Activated naive CD4-positive, alpha-beta T cell (primary cell): ENCODE measurements at places on chromosomes 3 and 15.

- DNase-seq = no peak
Observed at GRCh38 chr3:109643590-109643989, 306.2 kb upstream of the DPPA4 start.

DNA sequence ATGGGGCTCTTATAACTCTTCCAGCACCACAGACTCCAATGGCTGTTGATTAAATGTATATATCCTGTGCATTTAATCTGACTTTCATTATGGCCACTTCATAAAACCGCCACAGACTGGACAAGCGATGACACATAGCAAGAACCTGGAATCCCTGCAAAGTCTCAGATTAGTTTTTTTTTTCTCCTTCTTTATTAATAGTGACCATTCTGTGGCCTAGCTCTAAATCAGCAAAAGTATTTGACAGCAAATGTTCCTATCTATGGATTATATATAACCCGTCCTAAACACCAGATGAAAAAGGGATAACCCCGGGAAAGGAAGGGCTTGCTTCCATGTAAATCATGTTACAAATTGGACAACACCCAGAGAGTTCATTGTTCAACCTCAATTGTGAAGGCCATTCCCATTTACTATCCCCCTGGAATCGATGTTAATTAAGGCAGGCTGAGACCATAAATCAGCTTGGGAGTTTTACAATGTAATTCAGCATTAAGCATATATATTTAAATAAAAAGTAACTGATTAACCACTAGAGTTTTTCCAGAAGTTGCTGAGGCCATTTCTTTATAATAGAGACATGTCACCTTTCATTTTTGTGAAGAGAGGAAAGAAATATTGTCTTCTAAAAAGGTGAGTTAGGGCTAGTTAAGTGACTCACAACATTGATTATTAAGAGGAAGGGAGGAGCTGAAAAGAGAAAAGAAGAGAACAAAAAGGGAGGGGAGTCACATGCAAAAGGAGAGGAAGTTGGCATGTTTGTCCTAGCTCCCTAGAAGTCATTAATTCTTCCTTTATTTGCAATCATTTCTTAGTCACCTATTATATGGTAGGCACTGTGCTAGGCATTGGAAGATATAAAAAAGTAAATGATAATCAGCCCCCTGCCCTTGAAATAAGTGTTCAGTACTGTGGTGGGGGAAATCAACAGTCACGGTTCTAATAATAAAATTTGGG lies 26.2 kb downstream of the ALDH1A2 start:
- no peak for DNase-seq

DNA sequence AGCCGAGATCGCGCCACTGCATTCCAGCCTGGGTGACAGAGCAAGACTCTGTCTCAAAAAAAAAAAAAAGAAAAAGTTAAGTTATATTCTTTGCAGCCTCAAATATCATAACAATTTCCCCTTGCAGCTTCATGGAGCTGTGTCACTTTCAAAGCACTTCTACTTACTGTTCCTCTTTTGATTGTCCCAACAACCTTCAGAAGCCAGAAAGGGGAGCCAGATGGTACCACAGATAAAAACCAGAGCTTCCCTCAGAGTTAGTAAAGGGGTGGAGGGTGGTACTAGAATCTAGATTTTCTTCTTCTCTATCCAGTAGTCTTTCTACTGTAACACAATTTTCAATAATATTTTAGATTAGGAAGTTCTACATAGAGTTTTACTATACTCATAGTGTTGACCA lies 188.8 kb downstream of the TAFA4 start:
- DNase-seq = no peak

- DNase-seq = no peak
Observed at GRCh38 chr3:18888370-18888769, 259.9 kb upstream of the KCNH8 start.

- no peak for DNase-seq
Observed at GRCh38 chr3:150725548-150725947, 21.8 kb upstream of the ERICH6 start.

- no peak for DNase-seq
Observed at GRCh38 chr3:13025090-13025489, 48.1 kb downstream of the IQSEC1 start.

- no peak for DNase-seq
Observed at GRCh38 chr3:178966299-178967176, 105.1 kb downstream of the ZMAT3 start.

GRCh38 chr3:156509189-156510174 lies 45.4 kb downstream of the SSR3 start:
- no peak for DNase-seq

GRCh38 chr3:65019443-65020055 lies 331.7 kb upstream of the ADAMTS9 start:
- DNase-seq = no peak
